ENCODE measurements at places on chromosomes 11 and 22. TPM values are rescaled to one million over a fixed set of nuclear protein-coding genes. Genes with fewer than 3 reads are reported as not detected.

DNA sequence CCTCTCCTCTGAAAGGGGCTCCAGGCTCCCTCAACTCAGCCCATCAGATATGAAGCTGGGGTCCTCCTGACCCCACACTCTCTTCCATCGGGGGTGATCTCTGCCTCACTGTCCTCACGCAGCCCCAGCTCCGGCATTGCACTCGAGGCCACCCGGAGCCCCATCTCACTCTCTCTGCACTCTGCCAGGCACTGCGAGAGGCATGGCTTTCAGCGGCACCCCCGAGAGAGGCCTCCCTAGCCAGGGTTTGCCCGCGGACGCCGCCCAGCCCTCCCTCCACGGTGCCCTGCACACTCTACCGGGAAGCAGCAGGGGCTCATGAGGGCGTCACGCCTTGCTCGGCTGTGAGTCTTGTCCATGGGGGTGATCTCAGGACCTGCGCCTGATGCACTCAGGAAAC, 436.2 kb downstream of the BRD1 start:
- DNase-seq = no peak

- DNase-seq = no peak
Measured at GRCh38 chr22:34776817-34777216, 289.1 kb upstream of the ISX start.

DNA sequence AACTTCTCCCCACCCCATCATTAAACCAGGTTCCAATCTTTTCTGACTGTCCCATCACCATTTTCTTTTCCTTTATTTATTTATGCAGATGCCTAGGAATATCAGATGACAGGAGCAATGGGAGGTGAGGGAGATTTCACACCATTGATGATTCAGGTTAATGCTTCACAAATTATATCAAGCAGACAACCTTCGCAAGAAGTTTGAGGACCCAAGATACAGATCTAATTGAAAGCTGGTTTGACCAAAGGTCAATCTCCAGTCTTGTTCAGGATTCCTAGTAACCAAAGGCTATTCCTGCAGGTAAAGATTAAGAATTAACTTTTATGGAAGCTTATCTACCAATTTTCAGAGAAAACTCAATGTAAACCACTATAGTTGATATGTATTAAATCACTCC, 54.4 kb downstream of the SLC35F2 start:
- no peak for DNase-seq

GRCh38 chr11:1298695-1299492, 10.5 kb downstream of the TOLLIP start:
- no peak for DNase-seq

- DNase-seq = no peak
Measured at GRCh38 chr22:30196880-30197336, 49.7 kb downstream of the LIF start.

DNA sequence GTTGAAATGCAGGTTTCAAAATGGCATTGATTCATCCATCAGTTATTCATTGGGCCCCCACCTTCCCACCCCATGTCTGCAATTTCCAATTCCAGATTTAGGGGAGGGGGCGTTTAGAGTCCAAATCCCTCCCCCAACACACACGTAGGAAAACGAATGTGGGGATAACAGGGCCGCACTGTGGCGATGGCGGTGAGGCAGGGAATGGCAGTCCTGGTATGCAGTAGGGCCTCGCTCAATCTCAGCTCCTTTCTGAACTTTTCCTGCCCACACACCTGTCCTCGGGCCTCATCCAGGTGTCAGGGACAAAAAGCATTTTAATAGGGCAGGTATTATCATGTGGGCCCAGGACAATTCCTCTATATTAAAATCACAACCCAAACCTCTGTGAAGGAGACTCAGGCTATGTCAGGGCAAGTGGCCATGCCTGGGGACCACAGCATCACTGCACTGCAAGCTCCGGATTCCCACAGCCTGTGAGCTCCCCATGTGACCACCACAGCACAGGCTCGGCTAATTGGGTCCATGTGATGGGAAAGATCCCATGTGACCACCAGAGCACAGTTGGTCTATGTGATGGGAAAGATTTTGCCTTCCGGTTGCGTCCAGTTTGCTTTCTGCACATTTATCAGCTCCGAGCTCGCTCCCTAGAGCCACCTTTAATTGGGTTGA, 44.5 kb downstream of the RTL6 start:
- no peak for DNase-seq

DNA sequence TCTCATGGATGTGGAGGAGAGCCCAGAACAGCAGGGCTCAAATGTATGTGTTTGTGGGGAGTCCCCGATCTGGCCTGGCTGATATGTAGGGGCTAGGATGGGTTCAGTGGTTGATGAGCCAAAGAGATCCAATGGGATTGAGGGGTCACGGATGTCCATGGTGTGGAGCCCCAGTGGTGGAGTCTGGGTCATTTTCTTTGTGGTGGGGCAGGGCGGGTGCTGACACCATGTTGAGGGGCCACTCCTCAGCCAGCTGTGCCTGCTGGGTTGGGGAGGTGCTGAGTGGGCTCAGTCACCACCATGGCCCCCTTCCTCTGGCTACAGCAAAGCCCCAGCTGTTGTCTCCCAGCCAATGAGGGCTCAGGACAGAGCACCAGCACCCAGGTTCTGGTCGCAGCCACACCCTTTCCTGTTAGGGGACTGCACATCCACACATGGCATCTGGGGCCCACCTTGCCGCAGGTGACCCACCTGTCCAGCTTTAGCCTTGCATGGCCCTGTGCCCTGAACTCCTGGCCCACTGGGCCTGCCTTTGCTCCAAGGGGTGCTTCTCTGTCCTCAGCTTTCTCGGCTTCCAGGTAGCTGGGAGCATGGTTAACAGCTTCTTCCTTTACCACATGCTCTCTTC, 3.2 kb upstream of the GNAZ start:
- DNase-seq = no peak

DNA sequence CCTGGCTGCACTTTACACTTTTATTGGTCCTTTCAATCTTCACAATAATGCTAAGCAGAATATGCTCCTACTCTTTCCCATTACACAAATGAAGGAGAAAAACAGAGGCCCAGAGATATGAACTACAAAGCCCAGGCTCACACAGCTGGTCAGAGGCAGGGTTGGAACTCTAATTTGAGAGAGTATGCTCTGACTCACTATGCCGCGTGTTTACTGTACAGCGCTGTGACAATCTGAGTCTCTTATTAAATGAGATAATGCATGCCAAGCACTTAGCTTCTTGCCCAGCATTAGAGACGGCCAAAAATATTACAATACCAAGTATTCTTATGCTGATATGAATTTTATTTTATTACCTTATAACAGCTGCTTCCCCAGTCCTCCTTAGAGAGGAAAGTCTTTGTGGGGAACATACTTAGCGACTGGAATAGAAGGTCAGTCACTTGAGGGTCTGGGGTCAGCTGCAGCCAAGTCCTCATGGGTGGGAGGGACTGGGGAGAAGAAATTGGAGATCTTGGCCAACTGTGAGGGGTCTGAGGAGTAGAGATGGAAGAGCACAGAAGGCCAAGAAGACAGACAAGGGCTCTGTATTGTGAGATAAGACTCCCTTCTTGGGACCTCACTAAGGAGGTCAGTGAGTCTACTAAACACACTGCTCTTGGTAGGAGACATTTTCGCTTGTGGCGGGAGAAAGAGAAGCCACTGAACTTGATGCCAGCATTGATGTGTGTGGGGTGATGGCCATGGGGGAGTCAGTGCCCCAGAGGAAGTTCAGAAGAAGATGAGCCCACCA, 150.8 kb upstream of the TIMP3 start:
- DNase-seq = no peak

- no peak for DNase-seq
Measured at GRCh38 chr11:70428701-70429427, 30.5 kb downstream of the CTTN start.

GRCh38 chr11:8067929-8068575, 13.0 kb upstream of the TUB start:
- no peak for DNase-seq

DNA sequence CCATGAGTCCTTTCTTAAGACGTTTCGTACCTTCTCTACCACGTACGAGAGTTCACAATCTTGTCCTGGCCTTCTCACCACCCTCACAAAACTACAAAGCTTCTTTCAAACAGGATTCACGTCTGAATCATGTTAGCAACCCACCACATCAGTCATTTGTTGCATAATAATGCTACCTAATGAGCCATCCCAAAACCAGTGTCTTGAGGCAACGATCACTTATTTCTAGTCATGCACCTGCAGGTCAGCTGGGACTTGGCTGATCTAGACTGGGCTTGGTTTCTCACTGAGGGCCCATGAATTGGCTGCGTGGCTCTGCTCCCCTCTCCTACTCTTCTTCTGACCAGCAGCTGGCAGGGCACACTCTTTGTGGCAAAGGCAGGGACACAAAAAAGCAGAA, 28.3 kb downstream of the LARGE1 start:
- DNase-seq = no peak

DNA sequence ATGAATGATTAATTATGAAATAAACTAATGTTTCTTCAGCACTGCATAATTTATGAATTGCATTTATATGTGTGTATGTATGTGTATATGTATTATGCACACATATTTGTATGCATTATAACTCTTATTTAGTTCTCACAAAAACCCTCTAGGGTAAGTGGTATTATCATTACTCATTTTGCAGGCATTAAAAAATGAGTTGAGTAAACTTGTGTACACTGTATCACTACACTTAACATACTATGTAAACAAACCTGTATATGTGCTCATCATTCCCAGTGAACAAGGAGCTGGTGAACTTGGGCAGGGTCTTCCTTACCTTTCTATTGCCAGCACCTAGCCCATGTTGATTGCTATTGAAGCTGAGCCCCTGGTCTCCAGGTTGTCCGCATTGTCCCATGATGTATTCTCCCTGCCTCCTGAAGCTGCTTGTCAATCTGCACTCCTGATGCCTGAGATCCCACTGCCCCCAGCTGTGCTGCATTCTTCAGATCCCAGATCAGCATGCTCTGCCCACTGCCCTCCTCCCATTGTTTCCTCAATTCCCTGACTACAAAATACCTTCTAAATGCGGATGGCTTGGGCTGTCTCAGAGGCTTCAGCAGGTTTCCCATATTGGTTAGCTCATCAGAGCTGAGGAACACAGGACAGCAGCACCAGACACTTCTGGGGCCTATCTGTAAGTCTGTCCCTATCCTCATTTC, 267.9 kb upstream of the SESN3 start:
- DNase-seq = no peak

GRCh38 chr22:31282748-31283468, 9.4 kb downstream of the PIK3IP1 start:
- no peak for DNase-seq

DNA sequence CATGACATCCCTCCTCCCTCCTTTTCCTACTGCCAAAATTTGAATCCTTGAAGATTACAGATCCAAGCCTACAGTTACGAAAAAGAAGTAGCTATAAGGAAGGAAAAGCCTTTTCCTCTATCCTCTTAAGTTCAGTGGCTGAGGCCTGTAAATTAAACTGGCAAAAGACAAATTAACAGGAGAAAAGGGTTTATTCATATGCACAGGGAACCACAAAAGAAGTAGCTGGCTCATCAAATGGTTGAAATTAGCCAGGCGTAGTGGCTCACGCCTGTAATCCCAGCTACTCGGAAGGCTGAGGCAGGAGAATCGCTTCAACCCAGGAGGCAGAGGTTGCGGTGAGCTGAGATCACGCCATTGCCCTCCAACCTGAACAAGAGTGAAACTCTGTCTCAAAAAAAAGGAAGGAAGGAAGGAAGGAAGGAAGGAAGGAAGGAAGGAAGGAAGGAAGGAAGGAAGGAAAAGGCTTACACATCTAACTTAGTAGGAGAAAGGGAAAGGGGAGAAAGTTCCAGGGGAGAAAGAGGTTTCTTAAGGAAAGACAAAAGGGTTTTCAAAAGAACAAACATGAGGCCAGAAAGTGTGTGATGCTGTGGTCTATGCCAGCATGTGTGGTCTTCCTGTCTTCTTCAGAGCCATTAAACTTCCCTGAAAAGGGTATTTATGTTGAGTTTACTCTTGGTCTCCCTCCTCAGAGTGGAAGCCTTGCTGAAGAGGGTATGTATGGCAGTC, 5.1 kb upstream of the SMPD1 start:
- no peak for DNase-seq

GRCh38 chr11:75656044-75656727, 12.7 kb downstream of the MAP6 start:
- DNase-seq = no peak

DNA sequence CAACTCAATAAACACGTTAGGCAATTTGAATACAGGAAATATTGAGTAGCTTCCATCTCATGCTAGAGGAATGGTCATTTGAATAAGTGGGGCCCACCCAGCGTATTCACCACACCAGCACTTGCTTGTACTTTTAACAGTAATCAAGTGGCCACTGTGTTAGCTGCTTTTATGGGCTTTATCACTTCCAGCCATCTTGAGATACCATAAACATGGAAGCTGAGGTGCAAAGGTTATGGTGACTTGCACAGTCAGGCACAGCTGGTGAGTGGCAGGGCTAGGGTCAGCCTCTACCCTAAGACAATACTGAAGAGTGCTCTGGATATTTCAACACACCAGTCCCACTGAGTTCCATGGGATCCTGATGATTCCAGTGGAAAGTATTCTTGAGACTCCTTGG, 6.7 kb downstream of the JOSD1 start:
- DNase-seq = no peak

- DNase-seq = no peak
Measured at GRCh38 chr11:69662021-69662698, 13.0 kb downstream of the LTO1 start.

- DNase-seq = no peak
Measured at GRCh38 chr11:102522312-102523188, 8.0 kb downstream of the MMP7 start.

GRCh38 chr11:75565221-75565814, 3.3 kb downstream of the SERPINH1 start:
- DNase-seq = no peak

GRCh38 chr11:114080219-114080618, 20.7 kb downstream of the ZBTB16 start:
- DNase-seq = no peak

The RASSF10 gene
- not detected for total RNA-seq

The NXPE1 gene
- total RNA-seq = not detected

The SPDYC gene
- total RNA-seq = not detected

The NAT10 gene
- 50.1 TPM for total RNA-seq

The CDC45 gene
- 0.75 TPM for total RNA-seq

The FUT4 gene
- 4.3 TPM for total RNA-seq

The SLC17A6 gene
- total RNA-seq = not detected

The MOGAT2 gene
- total RNA-seq = not detected

The CARD16 gene
- total RNA-seq = 22.4 TPM

The CRACR2B gene
- 0.33 TPM for total RNA-seq
